ENCODE measurements at places on chromosomes 16 and 17.

DNA sequence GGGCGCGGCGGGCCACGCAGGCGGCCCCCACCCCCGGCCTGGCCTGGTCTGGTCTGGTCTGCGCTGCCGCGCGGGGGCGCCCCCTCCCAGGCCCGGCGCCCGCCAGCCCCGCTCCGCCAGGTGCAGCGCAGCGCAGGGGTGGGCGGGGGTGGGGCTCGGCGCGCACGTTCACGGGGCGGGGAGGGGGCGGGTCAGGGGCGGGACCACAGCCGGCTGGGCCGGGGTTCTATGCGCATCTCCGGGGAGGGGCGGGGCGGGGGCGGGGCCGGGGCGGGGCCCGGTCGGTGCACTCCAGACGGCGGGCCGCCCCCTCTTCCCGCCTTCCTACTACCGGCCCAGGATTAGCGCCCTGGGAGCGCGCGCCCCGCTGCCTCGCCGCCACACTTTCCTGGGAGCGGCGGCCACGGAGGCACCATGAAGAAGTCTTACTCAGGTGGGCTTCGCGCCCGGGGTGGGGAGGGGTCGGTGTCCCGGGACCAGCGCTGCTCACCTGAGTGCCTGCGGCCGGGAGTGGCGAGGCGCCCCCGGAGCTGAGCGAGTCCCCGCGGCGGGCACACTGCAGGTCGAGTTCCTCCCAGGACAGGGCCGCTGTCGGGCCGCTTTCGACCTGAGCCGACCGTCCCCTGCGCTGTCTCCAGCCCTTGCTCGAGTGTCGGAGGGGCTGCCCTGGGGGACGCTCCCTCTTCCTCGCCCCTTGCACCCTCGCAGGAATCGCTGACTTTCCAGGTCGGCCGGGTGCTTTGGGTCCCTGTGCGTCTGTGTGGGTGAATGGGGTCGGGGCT is 140.5 kb downstream of the SEC14L1 start:
- peak; percentile 81 for DNase-seq

- no peak for DNase-seq
Measured at GRCh38 chr17:75814900-75815373, 29.3 kb downstream of the UNC13D start.

DNA sequence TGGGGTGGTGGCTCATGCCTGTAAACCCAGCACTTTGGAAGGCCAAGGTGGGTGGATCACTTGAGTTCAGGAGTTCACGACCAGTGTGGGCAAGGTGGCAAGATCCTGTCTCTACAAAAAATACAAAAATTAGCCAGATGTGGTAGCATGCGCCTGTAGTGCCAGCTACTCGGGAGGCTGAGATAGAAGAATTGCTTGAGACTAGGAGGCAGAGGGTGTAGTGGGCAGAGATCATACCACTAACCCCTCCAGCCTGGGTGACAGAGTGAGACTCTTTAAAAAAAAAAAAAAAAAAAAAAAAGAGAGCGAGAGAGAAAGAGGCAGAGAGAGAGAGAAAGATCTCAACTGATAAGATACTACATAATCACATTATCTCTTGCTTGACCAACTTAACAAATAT is 45.9 kb downstream of the KANSL1 start:
- DNase-seq: no peak

DNA sequence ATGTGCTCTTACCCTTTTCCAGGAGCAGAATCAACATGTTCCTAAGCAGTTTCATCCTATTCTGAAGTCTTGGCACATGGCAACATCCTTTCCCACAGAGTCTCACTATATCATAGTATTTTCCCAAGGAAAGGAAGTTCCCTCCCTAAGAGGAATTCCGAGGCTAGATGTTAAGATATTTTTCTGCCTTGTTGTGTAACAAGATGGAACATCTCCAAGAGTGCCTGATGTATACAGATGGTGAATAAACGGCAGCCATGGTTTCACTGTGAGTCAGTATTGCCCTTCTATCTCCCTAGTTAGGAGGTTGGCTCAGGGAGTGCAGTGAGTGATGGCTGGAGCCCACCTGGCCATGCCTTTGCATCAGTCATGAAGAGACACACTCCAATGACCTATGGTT is 48.2 kb downstream of the SPACA3 start:
- no peak for DNase-seq

DNA sequence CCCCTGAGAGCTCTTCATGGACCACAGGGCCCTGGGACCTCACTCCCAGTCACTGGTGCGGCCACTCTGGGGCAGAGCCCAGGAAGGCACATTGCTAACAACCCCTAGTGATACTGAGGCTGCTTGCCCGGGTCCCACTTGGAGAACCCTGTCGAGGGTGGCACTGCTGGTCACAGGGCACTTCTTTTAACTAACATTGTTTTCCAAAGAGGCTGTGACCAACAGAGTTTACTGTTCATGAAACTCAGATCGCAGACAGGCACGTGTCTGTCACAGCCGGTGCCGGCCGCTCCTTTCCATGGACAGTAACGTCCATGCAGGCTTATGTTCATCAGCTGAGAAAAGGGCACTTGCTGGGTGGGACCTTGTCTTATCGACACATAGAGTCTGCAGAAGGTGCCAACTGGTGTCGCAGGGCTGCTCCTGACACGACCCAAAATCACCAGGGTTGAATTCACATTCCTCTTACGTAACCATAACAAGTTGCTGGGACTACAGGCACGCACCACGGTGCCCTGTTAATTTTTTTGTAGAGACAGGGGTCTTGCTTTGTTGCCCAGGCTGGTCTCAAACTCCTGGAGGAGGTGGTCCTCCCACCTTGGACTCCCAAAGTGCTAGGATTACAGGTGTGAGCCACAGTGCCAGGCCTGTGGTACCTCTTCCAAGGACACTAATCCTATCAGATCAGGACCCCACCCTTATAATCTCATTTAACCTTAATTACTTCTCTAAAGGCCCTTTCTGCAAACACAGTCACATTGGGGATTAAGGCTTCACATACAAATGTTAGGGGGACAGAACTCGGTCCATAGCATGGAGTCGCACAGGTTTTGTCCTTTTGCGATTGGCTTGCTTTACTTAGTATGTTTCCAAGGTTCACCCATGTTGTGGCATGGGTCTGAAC is 1.2 kb upstream of the ZC3H18 start:
- no peak for DNase-seq

GRCh38 chr16:88892065-88892464 is 25.6 kb upstream of the PABPN1L start:
- DNase-seq: no peak

GRCh38 chr17:63405741-63406261 is 40.3 kb downstream of the CYB561 start:
- DNase-seq: no peak

GRCh38 chr16:84905965-84906460 is 86.2 kb downstream of the CRISPLD2 start:
- no peak for DNase-seq

DNA sequence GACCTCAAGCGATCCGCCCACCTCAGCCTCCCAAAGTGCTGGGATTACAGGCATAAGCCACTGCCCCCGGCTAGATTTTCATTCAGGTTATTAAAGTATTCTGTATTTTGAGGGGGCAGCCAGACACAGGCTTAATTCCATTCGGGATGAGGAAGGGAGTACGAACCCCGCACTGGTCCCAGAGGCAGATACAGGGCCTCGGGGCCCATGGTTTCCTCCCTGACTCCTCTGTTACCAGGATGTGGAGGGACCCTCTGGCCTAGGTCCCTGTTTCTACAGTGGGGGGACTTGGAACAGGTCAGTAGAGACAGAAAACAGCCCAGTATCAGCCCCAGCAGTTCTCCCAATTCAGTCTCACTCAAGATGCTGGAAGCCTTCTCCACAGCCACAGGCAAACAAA is 42.0 kb downstream of the PECAM1 start:
- DNase-seq: no peak

DNA sequence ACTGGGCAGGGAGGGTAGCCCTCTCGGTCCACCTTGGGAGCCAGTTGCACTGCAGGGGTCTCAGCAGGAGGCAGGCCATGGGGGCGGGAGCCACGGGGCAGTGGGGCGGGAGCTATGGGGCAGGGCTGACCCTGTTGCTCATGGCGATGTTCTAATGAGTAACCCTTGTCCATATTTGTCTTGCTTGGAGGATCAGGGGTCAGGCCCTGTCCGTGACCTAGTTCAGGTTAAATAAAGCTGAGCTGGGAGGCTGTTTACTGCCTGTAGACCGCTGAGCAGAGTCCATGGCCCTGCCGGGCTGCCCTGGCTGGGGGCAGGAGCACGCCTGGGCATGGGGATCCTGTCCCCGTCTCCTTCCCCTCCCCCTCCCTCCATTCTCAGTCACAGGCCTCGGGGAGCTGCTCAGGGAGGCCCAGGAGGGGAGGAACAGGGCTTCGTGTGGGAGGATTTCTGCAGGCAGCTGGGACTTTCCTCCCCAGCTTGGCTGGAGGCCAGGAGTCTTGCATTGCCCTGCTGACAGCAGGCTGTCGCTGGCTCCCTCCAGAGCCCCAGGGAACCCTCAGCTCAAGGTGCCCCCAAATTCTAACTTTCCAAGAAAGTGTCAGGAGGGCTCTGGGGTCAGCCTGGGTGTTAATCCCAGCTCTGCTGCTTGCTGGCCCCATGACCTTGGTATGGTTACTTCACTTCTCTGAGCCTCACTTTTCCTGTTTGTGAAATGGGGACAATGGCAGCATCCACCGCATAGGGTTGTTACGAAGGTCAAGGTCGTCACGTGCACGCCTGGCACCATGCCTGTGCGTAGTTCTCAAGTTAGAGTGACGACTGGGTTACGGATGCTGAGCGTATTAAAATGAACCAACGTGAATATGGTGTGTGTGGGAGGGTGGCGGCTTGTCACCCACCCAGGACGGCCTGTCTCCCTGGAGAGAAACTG is 6.1 kb upstream of the SERPINF2 start:
- no peak for DNase-seq

Data from left colon (tissue), 2 donors.